ENCODE measurements at places on chromosomes 3 and 15. TPM values are rescaled to one million over a fixed set of nuclear protein-coding genes. Genes with fewer than 3 reads are reported as not detected.

SLC9C1 gene
- 0.57 TPM for total RNA-seq

GPR156 gene
- total RNA-seq = 0.27 TPM

FBXL2 gene
- 18.2 TPM for total RNA-seq

GPR62 gene
- total RNA-seq = not detected

GOLGA8T gene
- not detected for total RNA-seq

NUP210 gene
- total RNA-seq = 0.53 TPM

REC114 gene
- not detected for total RNA-seq

DNAH12 gene
- under 0.01 TPM for total RNA-seq

C3orf85 gene
- total RNA-seq = not detected

STRA6 gene
- total RNA-seq = not detected

ALPK3 gene
- 31.9 TPM for total RNA-seq

RHOV gene
- total RNA-seq = not detected

CPNE4 gene
- total RNA-seq = not detected

KLHDC8B gene
- total RNA-seq = 14.0 TPM

NMNAT3 gene
- 0.27 TPM for total RNA-seq

FOXL2 gene
- total RNA-seq = 0.13 TPM

ZNF662 gene
- total RNA-seq = 2.4 TPM

FANCD2OS gene
- total RNA-seq = not detected
